ENCODE measurements at places on chromosomes 4 and X. TPM values are rescaled to one million over a fixed set of nuclear protein-coding genes. Genes with fewer than 3 reads are reported as not detected.
A peak's percentile ranks its signal among the peaks of the same experiment; 100 is the strongest.

DNA sequence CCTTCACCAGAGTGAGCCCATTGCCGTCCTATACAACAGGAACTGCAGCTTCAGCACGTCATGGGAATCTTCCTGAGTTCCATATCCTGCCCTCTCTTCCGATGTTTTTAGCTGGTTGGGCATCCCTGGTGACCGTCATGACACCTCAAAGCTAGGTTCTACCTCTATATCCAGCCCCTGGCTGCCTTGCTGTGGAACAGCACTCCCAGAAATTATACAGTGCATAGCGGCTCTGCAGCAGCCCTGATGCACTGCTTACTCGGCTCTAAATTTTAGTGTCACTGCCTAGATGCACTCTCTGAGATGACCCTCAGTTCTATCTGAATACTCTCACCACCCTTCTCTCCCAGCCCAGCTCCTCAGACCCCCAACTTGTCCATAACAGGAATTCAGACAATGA is 44.3 kb downstream of the ARHGEF38 start:
- ATAC-seq: no peak

- no peak for ATAC-seq
These were observed 7.0 kb downstream of the SMIM14 start for GRCh38 chr4:39631700-39632079.

Gene HTR2C
- not detected for total RNA-seq

DNA sequence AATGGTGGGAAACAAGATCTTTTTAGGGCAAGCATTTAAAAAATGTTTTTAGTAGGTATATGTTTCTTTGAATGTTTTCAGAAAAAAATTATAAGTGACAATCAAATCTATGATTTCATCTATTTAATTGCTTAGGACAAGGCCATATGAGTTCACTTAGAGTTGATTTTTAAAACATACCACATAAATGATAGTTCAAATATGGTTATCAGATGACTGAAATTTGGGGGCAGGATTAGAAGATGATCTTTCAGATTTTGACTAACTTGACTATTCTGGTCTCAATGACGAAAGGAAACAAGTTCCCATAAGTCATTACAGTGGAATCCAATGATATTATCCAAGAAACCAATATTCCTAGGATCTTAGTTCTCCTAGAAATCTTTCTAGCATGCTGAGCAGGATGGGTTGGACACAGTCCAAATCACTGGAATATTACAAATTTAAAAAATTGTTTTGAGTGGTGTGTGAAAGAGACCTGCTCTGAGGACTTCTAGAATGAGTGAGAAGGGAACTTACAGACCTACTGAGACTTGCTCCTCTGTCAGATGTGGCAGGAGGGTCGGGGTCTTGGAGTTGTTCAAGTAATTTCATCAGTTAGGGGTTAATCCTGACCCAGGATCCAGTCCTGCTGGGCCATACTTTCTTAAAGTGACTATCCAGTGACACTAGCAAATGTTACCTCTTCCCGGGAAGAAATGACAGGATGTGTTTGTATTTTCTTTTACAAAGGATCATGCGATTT is 20.0 kb downstream of the RHOH start:
- no peak for ATAC-seq

DNA sequence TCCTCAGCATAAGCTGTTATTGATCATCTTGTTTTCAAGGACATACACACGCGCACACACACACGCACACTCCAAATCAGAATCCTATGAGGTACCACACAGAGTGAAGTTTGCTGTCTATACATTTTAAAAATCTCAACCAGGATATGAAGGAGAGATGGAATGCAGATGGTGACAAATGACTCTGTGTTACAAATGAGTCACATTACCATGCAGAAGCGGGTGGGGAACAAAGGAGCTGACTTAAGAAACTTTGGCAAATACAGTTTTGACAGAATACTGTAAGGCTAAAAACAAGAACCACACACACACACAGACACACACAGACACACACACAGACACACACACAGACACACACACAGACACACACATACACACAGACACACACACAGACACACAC is 81.7 kb downstream of the RELL1 start:
- peak; percentile 38 for ATAC-seq

Gene DIPK2B
- 2.9 TPM for total RNA-seq

- ATAC-seq: no peak
These were observed 60.9 kb upstream of the MXD4 start for GRCh38 chr4:2322841-2323240.

DNA sequence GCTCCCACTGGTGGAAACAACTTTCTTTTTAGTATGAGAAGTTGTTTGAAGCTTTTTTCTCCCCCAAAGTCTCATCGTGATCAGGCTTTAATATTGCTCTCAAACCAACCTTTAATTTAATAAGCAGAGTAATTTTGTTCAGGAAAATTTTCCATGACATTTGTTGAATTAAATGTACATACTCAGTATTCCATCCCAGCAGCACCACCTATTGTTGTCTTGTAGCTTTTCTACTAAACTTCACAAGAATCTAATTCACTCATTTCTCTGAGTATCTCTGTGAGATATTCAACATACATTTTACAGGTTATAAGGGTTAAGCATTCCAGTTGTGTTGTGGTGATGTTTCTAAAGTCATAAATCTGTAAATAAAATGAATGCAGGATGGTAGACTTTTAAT is 218.3 kb upstream of the HAND2 start:
- no peak for ATAC-seq

Gene DUSP9
- 0.76 TPM for total RNA-seq

DNA sequence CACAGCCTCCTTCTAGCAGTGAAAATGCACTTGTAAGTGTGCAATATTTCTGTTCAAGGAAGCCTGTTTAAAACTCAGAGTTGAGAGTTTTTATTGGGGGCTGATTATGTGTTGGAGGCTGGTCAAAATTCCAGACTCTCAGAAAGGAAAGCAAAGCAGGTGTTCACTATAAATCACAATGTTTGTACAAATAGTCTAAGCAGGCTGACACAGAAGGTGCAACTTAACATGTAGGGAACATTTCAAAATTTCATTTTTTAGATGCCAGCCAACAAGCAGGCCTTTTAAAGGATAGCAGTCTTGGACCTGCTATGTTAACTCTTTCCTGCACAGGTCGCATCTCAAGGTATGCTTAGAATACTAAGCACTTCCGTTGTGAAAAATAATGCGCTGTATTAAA is 112.3 kb upstream of the IL13RA1 start:
- ATAC-seq: no peak

Gene INTU
- total RNA-seq: 7.9 TPM

DNA sequence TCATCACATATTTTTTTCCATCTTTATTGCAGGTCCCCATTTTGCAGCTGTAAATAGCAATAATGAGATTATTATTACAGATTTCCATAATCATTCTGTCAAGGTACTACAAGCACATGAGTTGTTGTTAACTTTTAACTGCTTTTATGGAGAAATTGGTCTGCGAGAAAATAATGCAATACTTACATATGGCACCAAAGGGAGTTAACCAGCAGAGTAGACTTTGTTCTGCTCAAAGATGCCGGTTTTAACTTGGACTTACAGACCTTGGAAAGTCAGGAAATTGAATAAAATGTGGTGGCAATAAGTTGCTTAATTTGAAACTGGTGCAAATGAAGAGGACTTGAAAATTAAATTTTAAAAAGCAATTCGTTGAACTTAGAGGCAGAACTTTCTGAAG is 20.4 kb upstream of the MND1 start:
- ATAC-seq: no peak

Gene HSFX3
- total RNA-seq: not detected

- ATAC-seq: peak; percentile 39
These were observed 72.8 kb upstream of the MTNR1A start for GRCh38 chr4:186628058-186628711.

Gene CLGN
- 1.2 TPM for total RNA-seq

- no peak for ATAC-seq
These were observed 16.1 kb upstream of the CRMP1 start for GRCh38 chr4:5908876-5909427.

GRCh38 chr4:108425988-108426387 is 194.4 kb upstream of the RPL34 start:
- ATAC-seq: no peak

DNA sequence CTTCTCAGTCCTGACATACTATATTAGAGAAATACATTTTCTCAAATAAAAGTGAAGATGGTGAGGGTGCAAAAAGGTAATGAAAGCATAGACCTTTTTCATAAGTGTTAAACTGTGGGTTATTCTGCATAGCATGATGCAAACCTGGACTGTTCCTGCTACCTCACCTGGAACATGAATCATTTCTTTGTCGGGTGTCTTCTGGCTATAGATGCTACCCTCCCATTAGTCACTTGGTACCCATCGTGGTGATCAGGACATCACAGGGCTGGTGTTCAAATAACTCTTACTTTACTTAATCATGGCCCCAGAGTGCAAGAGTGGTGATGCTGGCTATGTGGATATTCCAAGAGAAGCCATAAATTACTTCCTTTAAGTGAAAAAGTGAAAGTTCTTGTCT is 264.7 kb upstream of the AGA start:
- no peak for ATAC-seq

Gene DMP1
- total RNA-seq: not detected

Gene GPR34
- 0.40 TPM for total RNA-seq

DNA sequence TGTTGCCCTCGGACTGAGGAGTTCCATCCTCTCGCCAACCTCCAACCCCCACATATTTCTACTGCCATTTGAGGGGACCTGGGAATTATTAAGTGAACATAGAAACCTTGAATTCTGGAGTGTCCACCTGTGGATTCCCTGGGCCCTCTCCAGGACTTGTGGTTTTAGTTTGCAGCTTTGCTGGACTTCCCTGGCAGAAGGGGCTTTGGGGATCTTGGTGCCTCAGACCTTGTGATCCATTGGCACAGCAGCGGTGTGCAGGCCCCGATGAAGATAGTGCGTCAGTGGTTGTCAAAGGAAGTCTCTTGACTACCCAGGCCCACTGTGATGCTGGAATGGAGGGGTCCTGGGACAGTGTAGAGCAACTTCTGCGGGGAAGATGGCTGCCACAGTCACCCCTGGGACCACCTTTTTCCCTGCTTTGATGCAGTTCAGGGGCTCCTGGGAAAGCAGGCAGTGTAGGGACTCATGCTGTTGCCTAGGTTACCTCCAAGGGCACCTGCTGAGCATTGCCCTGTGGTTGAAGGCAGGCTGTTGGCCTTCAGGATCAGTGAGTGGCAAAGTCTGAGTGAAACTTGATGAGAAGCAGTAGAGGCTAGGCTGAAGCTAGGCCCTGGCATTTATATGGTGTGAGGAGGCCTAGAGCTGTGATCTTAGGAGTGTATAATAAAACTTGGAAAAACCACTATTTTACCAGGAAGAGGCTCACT is 2.2 kb downstream of the SLC16A2 start:
- ATAC-seq: no peak

DNA sequence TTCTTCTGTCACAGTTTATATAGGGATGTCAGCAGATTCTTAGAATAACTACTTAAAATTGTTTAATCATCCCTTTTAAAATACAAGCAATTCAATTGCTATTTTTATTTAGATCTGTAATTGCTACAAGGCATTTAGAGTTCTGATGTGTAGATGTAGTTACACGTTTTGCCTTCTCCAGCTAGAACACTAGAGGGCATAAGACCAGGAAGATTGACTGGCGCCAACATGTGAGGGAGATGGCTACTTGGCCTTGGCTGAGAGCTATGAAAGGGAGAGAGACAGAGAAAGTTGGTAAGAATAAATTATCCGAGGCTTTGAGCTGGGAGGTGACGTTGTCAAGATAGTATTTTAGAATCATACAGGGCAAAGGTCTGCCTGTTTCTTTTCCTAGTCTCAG is 563.7 kb upstream of the PRKX start:
- ATAC-seq: no peak

- no peak for ATAC-seq
These were observed 40.9 kb upstream of the HMX1 start for GRCh38 chr4:8912506-8912905.

DNA sequence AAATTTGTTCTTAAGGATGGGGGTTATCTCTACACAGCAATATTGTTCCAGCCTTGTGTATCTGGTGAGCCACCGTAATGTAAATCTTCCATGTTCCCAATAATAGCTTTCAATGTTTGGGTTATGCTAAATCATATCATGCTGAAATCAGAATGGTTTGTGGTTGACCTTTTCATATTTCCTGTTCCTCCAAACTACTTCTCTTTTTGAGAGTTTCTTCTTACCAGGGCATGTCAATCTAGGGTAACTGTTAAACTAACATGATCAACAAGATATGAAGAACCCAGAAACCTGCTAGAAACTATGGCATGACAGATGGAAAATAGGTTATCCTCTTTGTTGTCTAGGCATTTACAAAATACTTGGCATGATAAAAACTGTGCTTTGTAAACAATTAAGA is 22.0 kb downstream of the TNMD start:
- ATAC-seq: no peak
